ENCODE measurements at places on chromosomes 1 and 21.

GRCh38 chr1:169043823-169044222 lies 62.7 kb upstream of the ATP1B1 start:
- DNase-seq: no peak

DNA sequence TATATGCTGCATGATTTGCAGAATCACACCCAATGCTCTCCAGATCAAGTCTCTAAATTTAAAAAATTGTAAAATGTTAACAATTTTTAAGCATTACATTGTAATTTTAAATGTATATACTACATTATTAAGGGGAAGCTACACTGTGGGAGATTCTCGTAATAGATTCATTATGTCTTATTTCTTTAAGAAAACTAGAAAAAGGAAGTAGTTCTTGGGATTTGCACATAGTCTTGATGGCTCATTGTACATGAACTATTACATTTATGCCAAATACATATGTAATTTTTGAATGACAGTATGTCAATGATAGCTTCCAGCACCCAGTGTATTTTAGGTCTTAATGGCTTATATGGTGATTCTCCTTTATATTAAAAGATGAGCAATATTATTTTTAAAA lies 250.3 kb downstream of the PTPRC start:
- DNase-seq: no peak

- no peak for DNase-seq
These were observed 75.9 kb upstream of the MRPS6 start for GRCh38 chr21:33997436-33997835.

- no peak for DNase-seq
These were observed 56.0 kb downstream of the ADARB1 start for GRCh38 chr21:45130324-45130774.

DNA sequence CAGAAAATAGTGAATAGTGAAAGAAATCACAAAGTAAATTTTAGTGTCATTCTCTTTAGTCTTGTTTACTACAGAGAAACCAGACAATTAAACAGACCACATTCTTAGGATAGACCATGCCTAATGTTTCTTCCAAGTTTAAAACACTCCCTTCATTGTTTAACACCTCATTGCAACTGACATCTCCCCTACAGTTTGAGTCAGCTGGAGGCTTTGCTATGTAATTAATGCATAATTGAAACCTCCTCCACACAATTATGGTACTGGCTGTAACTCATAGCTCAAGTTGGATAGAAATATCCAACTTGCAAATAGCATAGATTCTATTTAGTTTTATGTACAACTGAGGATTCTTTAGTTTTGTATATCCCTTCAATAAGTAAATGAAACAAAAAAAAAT lies 35.2 kb upstream of the B3GALT2 start:
- peak; percentile 33 for DNase-seq

DNA sequence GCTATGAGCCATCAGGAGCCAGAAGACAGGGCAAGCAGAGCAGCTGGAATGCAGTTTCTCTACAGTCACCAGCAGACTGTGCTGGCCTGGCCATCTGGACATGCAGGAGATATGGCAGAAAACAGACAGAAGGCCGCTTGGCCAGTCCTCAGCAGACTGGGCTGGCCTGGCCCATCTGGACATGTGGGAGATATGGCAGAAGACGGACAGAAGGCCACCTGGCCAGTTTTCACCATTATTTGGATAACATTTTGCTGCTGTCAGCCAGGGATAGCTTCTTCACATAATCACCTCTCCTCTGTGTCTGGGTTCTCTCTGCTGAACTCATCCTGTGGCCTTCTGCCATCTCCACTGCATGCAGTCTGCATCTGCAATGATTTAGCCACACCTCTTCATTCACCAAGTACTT lies 25.0 kb upstream of the CACYBP start:
- DNase-seq: no peak

DNA sequence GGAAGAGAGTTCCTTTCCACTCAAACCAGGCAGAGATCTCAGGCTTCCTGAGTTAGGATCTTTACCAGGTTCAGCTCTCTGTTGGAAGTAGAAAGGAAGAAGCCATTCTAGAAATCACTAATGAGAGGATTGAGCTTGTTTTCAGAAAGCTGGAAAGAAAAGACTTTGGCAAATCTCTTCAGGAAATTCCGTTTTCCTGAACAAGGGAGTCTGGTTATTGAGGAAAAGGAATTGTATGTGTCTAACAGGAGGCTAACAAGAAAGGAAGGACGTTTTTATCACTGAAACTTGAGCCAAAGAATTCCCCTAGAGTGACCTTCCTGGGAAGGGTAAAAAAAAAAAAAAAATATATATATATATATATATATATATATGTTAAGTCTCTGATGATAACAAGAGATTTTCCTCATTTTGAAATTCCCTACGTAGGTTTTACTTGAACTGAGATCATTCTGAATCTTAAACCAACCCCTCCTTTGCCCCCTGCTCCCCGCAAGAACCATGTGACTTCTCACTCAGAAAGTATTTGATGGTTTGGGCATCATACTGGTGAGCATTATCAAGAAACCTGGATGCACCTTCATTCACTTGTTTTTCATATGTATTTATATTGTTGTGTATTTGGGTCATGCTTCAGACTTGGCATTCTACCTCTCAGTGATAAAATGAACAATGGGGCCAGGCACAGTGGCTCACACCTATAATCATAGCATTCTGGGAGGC lies 98.4 kb upstream of the BMP8A start:
- DNase-seq: no peak

GRCh38 chr21:43575473-43575844 lies 83.8 kb downstream of the HSF2BP start:
- no peak for DNase-seq

DNA sequence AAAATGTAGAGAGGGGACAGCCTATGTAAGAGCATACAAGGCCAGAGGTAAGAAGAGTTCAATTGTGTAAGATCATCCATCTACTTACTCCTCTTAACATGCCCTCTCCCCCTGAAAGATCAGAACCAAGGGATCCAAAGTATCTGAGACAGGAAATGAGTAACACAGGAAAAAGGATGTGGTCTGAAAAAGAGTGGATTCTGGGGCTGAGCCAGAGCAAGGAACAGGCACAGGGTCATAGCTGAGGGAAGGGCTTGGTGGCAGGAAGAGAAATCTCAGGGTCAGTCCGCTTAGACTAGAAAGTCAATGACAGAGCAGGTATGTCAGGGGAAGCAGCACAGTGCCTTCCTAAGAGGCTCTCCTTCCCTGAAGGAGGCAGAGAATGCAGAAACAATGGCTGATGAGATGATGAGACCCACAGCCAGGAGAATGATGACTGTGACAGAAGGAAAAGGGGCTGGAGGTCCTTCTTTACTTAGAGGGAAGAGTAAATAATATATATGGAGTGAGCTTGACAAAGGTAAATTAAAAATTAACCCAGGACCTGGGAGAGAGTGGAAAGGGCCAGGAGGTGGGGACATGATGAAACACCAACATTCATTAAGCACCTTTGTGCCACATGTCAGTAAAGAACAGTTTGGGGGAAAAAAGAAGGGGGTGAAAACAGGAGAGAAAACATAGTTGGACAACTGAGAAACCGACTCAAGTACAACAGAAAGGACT lies 26.2 kb upstream of the A3GALT2 start:
- DNase-seq: no peak

GRCh38 chr1:219959540-219960203 lies 31.3 kb upstream of the SLC30A10 start:
- DNase-seq: no peak

GRCh38 chr21:41766883-41767605 lies at the start of gene RIPK4:
RIPK4 (minus strand) TSS chr21:41767052; CDS start chr21:41767041, 11 bp downstream.
- DNase-seq: peak; percentile 84

All from NCI-H146 (cell line).